ENCODE measurements at places on chromosomes 13 and 19.

- no peak for DNase-seq
These were observed 692 bp downstream of the ZNF234 start for GRCh38 chr19:44142059-44142433.

GRCh38 chr19:48340995-48341394 is 15.6 kb downstream of the EMP3 start:
- DNase-seq, result no peak

- DNase-seq, result no peak
These were observed 1.8 kb downstream of the ABHD13 start for GRCh38 chr13:108220041-108220440.

DNA sequence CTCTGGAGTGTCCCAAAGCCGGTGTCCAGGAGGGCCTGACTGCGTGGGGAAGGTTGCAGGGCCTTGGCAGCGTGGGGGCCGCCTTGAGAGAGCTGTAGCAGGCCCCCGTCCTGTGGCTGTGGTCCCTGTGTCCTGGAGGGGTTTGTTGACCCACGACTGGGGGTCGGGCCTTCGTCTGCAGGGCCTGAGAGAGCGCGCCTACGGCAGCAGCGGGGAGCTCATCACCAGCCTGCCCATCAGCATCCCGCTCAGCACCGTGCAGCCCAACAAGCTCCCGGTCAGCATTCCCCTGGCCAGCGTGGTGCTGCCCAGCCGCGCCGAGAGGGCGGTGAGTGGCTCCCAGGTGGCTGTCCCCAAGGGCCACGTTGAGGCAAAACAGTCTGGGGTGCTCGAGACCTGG is 18.5 kb downstream of the PLEKHJ1 start:
- DNase-seq, result no peak

- DNase-seq, result no peak
These were observed 7.3 kb downstream of the PIAS4 start for GRCh38 chr19:4014541-4015491.

- no peak for DNase-seq
These were observed at the start of gene KLK12 for GRCh38 chr19:51034704-51035103. KLK12 (minus strand) TSS chr19:51035002; CDS start chr19:51034621, 381 bp downstream.

DNA sequence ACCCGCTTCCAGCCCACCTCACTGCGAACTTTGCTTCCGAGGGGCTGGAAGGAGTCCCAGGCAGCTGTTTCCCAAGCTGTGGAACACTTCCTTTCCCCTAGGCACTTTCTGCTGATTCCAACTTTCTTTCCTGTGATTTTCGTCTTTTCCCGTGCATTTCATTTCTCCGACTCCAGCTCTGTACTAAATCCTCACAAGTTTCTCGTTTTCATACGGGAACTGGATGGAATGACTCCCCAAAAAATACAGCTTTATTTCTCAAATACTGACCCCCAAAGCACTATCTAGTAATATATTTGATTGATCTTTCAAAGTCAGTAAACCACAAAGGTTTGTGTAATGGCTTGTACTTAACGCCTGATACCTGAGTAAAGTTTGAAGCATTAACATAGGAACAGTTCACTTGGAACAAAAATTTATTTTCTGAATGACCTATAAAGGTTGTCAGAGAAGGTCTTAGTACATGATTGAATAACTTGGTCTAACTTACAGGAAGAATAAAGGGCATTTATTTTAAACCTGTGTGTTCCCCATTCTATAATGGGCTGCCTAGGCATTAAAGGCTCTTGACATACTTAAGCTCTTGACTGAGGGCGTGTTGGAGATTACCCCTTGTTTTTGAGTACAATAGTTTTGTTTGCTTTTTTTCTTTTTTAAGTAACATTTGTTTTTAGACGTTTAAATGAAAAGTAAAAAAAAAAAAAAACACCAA is 1.3 kb upstream of the PCDH9 start:
- DNase-seq, result no peak

- no peak for DNase-seq
These were observed 347.6 kb downstream of the KLF5 start for GRCh38 chr13:73406454-73406853.

DNA sequence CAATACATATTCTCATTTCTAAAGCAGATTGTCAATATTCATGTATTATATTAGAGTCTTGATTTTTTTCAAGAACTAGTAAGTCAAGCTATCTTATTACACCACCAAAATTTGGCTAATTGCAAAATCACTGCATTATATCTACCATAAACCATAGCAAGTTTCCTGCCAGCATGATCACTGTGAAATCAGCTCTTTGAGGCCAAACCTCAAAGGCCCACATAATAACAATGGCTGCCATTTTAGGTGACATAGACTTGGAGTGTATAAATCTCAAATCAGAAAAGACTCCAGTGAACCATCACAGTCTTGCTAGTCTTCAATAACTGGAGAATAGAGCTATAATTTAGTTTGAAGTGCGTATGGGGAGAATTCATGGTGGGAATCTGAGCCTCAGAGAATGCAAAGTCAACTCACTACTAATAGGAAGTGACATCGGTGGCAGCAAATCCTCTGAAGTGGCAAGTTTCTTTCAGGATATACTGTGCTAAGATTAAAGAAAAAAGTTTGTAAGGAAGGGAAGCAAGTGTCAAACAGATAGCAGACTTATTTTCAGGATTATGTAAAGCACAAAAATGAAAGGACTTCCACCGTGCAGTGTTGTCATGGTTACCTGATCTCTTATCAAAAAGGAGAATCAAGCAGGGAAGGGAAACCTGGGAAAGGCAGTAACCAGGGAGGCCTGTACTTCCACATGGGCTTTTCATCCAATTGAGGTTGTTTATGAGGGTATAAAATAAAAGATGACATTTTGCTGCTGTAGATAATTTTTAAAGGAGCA is 117.4 kb upstream of the FNDC3A start:
- no peak for DNase-seq
